ENCODE measurements at places on chromosomes 6 and 20.

DNA sequence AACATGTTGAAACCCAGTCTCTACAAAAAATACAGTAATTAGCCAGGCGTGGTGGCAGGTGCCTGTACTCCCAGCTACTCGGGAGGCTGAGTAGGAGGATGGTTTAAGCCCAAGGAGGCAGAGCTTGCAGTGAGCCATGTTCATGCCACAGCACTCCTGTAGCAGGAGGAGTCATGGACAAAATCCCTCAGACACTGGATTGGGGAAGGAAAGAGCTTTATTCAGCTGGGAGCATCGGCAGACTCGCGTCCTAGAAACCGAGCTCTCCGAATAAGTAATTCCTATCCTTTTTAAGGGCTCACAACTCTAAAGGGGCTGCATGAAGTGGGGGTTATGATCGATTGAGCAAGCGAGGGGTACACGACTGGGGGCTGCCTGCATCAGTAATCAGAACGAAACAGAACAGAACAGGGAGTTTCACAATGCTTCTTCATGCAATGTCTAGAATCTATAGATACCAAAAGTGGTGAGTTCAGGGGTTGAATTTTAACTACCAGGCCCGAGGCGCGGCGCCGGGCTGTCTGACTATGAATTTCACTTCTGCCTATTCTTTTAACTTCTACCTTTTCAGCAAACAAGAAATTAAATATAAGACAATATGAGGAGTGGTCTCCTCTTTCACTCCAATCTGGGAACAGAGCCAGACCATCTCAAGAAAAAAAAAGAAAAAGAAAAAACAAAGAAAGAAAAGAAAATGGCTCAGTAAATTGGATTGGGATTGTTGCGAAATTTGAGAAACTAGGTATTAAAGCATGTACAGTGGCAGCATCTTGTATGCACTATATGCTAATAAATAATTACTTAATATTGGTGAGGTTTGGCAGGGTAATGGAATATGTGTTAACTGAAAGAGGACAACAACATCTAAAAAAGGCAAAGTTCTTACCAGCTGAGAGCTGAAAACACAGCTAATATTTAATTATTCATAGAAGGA lies 23.6 kb downstream of the HMGN4 start:
- no peak for DNase-seq

DNA sequence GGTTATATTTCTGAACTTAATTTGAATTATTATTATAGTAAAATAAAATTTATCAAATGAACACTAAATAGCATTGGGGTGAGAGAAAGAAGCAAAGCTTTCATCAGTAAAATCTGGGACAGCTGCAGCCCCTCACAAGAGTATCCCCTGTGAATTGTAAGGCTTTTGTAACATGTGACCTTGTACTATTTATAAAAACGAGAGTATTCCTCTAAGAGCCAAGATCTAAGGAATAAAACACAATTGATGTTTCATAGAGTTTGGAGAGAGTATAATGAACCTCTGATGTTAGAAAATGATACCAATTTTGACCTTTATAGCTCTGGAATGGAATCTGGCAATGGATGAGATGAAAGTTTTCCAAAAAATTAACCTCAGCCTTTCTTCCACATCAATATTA lies 617.2 kb upstream of the ID4 start:
- DNase-seq: no peak

- no peak for DNase-seq
Measured at GRCh38 chr6:38302081-38302480, 337.6 kb downstream of the BTBD9 start.

- no peak for DNase-seq
Measured at GRCh38 chr20:9551808-9552550, 37.6 kb downstream of the LAMP5 start.

DNA sequence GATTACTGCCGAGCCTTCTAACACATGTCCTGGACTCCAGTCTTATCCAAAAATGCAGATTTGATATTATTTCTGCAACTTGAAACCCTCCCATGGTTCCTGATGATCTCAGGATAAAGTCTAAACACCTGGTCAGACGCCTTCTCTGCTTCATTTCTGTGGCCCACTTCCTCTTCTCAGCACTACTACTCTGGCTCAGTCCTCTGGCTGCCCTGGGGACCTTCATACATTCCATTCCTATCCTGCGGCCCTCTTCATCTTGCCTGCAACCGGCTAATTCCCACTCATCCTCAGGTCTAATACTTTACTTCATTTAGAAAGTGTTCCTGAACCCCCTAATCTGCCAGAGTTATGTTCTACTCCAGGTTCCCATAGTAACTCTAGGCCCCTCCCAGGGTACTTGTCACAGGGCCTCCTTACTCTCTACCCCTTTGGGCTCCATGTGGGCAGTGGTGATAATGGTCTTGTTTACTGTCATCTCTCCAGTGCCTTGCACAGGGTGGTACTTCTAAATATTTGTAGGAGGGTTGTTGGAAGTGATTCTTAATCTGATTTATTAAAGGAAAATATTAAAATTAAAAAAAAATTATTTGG lies 18.9 kb downstream of the MAN1A1 start:
- no peak for DNase-seq

DNA sequence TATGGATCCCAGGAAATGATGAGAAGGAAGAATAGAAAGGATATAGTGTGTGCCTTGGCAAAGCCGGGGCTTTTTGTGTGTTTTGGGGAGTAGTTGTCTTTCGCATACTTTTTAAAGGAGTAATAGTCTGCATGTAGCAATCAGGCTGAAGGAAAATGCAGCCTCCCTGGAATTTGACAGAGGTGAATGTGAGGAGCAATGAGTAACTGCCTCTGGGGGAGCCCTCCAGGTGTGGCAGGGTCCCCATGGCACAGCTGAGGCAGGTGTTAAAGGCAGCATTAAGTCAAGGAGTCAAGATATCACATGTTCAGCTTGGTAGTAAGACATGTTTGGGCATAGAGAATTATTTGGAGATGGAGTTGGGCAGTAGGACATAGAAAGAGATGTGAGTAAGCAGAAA lies 203.1 kb downstream of the C6orf118 start:
- DNase-seq: no peak

DNA sequence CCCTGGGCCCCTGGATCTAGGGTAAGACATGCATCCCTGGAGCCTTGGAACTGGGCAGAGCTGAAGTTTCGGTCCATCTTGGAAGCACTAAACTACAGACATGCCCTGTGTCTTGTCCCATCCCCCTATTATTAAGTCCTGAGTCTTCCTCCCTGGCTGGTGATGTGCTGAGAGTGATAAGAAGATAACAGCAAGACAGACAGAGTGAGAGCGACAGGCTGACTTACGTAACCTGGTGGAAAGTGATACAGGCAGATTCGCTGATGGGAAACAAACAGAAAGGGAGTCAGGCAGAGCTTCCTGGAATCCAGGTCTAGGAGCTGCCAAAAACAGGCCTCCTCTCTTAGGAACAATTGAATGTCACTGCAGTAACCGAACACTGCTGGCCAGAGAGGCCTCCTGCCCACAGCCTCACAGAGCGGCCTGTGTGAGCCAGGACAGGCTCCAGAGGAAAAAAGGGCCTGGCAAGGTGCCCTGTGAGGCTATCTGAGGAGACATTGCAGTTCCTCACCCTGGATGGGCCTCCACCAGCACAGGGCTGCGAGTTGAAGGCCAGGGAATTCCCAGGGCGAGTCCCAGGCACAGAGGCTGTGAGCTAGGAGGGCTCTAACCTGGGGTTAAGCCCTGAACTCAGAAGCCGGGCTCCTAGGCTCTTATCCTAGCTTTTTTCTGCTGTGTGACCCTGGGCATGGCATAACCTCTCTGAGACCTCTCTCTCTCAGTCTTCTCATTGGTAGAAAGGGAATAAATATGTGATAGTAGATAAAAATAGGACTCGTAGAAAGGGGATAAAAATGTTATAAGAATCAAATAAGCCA lies 34.2 kb upstream of the B4GALT5 start:
- DNase-seq: no peak

- DNase-seq: no peak
Measured at GRCh38 chr6:56043761-56044160, 168.4 kb upstream of the BMP5 start.

DNA sequence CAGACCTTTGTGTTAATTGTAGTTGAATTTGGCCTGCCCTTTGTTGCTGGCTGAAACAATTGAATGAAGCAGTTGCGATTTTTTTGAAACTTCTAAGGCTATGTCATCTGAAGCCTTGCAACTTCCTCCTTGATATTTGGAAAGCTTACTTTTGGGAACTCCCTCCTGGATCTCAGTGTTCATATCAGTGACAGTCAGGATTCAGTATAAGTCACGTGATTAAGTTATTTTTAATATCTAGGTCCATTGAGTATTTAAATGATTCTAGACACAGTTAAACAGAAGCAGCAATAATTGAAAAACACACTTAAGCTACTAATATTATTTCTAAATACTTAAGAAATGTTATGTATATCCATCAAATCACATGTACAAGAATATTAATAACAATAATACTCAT lies 951.3 kb downstream of the GRIK2 start:
- DNase-seq: no peak

GRCh38 chr6:137261761-137262160 lies 42.6 kb upstream of the IFNGR1 start:
- no peak for DNase-seq

DNA sequence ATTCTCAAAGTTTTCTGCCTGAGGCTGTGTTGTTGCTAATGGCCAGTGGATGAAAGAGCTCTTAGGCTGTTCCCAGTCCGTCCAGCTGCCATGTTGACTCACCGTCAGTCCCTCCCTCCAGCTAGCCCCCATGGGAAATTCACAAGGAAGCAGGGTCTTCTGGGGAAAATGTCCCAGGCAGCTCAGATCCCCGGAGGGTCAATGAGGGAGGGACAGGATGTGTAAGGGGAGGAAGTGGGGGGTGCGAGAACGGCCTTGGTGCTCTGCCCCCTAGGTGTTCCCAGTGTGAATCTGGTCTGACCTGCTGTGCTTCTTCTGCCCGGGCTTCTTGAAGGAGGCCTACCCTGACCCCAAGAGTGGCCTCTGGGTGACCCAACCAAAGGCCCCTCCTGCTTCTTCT lies 65.9 kb downstream of the CEBPB start:
- no peak for DNase-seq

DNA sequence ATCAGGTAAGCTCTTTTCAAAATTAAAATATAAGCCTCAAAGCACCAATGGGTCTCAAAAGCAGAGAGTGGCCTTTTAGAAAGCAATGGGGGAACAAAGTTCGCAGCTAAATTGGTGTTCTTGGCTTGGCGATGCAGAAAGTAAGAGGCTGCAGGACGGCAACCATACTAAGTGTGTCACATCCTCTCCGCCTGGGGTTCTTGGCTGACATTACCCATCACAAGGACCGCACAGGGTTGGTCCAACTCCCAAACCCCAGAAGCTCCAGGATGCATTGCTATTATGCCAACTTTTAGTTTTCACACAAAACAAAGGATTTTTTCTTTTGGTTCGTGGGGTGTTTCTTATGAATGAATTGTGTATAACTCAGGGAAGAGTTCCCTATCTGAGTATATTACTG lies 124.8 kb downstream of the PRKN start:
- no peak for DNase-seq

- DNase-seq: peak; percentile 69
Measured at GRCh38 chr6:33694401-33694931, 17.0 kb downstream of the UQCC2 start.

GRCh38 chr6:45630801-45631200 lies 253.1 kb upstream of the SUPT3H start:
- no peak for DNase-seq

- no peak for DNase-seq
Measured at GRCh38 chr6:169045486-169045885, 208.2 kb downstream of the THBS2 start.

- no peak for DNase-seq
Measured at GRCh38 chr6:139904158-139904533, 529.7 kb upstream of the CITED2 start.

GRCh38 chr6:98787435-98787834 lies 46.9 kb upstream of the POU3F2 start:
- no peak for DNase-seq
